ENCODE measurements at places on chromosomes 11 and 22. TPM values are rescaled to one million over a fixed set of nuclear protein-coding genes. Genes with fewer than 3 reads are reported as not detected.

GRCh38 chr11:38446336-38446735 is 1848.3 kb upstream of the RAG2 start:
- DNase-seq, result no peak

GRCh38 chr11:62295504-62295903 is 3.4 kb downstream of the SCGB1D4 start:
- DNase-seq, result peak; percentile 19

DNA sequence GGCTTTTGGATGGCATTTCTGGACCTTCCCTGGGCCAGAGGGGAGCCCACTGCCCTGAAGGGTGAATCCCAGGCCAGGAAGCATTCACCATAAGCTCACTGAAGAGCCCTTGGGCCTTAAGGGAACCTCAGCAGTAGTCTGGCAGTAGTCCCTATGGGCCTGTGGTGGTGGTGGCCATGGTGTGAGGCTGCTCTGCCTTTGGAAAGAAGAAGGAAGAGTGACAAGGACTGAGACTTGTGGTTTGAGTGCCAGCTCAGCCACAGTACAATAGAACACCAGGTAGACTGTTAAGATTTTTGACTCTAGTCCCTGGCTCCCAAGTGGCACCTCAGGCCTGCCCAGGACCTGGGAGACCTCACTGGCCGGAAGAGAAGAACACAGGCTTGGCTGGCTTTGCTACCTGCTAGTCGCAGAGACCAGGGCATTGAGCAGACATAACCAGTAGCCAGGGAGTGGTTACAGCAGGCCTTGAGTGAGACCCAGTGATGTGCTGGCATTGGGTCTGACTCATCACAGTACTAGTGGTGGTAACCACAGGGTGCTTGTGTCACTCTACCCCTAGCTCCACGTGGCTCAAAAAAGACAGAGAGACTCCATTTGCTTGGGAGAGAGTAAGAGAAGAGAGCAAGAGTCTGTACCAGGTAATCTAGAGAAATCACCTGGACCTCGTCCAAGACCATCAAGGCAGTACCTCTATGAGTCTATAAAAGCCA is 259.8 kb upstream of the BLID start:
- DNase-seq, result no peak

GRCh38 chr11:35286126-35286525 is 133.2 kb downstream of the SLC1A2 start:
- DNase-seq, result no peak

DNA sequence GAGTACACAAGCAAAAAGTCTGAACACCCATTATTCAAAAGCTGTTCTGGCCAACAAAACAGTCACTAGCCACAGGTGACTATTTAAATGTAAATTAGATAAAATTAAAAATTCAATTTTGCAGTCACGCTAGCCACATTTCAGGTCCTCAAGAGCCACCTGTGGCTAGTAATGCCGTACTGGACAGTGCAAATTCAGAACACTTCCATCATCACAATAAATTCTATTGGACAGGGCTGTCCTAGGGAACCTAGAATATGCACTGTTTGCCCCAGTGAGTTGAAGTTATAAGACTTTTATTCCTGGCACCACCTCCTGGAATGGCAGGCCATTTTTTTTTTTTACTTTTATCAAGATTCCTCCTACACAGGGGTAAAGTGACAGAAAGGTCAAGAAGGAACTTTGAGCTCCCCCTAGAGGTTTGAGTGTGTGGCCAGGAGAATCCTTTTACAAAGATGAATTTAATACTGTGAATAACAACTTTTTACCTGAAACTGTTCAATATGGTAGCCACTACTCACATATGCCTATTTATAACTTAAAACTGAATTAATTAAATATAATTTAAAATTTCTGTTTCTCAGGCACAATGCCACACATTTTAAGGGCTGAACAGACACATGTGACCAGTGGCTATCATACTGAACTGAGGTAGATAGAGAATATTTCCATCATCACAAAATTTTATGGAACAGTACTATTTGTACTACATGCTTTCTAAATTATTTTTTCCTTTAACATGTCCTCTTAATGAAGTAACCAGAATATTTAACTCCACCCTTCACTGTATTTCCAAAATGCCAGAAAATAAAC is 6.5 kb downstream of the MSANTD2 start:
- no peak for DNase-seq

The EFCAB6 gene
- polyA plus RNA-seq, result 0.80 TPM

- no peak for DNase-seq
Measured at GRCh38 chr11:20163783-20164481, 3.7 kb upstream of the DBX1 start.

DNA sequence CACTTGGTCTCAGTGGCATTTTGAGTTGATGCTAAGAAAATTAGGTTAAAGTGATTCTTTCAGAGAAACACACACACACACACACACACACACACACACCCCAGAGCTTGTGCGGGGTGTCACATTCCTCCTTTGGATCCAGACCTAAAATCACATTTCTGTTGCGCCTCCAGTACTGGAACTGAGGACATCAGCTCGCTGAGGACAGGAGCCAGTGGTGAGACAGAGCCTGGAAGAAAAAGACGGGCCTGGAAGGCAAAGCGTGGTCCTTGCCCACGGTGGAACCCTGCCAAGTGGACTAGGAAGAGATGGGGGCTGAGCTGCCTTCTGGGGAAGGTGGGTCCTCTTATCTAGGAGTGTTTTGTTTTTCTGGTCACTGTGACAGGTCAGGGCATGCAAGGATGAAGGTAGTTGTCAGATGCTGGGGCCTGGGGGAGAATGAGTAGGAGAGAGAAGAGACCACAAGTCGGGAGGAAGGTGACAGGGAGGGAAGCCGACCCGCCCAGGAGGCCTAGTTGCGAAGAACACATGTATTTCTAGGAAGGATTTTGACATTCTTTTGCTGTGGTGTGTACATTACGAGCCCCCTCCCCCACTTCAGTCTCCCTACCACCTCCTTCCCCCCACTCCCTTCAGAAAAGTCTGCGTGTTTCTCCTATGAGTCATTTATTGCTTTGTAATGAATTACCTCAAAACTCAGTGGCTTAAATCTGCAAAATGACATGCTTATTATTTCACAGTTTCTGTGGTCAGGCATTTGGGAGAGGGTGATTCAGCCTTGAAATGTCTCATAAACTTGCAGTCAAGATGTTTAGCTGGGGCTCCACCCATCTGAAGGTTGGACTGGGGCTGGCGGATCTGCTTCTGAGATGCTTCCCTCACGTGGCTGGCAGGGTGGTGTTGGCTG is 4.8 kb upstream of the ELFN2 start:
- no peak for DNase-seq

The SEZ6L gene
- 0.31 TPM for polyA plus RNA-seq

Data from hindlimb muscle (tissue), 1 donor.